ENCODE measurements at places on chromosomes 6 and 20.

DNA sequence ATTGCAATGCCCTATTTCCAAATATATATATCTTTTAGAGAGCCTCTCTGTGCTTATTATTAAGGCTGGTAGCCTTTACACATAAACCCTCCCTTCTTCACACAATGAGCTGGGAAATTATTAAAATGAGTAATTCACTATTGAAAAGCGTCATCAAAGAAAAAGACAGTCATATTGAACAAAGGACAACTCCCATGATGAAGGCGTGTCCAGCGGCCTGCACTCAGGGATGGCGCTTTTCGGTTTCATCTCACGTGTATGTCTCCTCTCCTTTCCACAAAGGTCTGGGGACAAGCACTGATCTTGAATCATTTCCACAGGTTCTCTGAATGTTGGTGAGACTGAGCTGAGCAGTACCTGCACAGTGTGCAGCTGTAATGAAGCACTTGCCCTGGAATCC, 3.5 kb downstream of the SERPINB9 start:
- no peak for DNase-seq

- no peak for DNase-seq
Measured at GRCh38 chr6:40916845-40917244, 122.2 kb downstream of the UNC5CL start.

GRCh38 chr20:42366626-42367025, 748.4 kb upstream of the CHD6 start:
- DNase-seq, result no peak

- no peak for DNase-seq
Measured at GRCh38 chr6:141610741-141611140, 522.0 kb upstream of the GJE1 start.

DNA sequence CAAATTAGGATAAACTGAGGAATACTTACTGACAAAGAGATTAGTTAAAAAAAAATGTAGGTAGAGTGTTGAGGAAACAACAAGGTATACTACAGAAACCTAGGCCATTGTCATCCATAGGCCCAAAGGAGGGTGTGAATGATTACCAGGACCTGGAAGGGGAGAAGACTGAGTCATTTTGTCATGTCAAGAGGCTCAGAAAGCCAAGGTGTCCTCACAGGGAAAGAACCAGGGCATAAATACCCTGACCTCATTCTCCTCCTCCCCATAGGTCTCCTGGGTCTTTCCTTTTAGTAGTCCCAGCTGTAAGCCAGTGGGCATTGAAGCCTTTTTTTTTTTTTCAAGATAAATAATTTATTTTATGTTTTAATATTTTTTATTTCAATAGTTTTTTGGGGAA, 582.1 kb upstream of the JAG1 start:
- DNase-seq, result no peak

Measured in dorsolateral prefrontal cortex (tissue), 122 donors.